ENCODE measurements at places on chromosomes 1 and 21. TPM values are rescaled to one million over a fixed set of nuclear protein-coding genes. Genes with fewer than 3 reads are reported as not detected.

Gene DOCK7
- 10.5 TPM for total RNA-seq

Gene INKA2
- total RNA-seq: 1.8 TPM

- no peak overlapping the region for H3K4me3 ChIP-seq
- no peak for DNase-seq
- H3K4me1 ChIP-seq: peaks cover 7% of the 10 kb centered on the region
Observed at GRCh38 chr1:237507005-237507404, 383.7 kb downstream of the ZP4 start.

GRCh38 chr1:3333903-3334302, 120.6 kb upstream of the ARHGEF16 start:
- no peaks in the 10 kb centered on the region for H3K4me1 ChIP-seq
- H3K4me3 ChIP-seq: no peak overlapping the region
- DNase-seq: no peak
- no peaks in the 10 kb centered on the region for H3K27me3 ChIP-seq
- no peak overlapping the region for H3K27ac ChIP-seq
- H3K36me3 ChIP-seq: no peaks in the 10 kb centered on the region

DNA sequence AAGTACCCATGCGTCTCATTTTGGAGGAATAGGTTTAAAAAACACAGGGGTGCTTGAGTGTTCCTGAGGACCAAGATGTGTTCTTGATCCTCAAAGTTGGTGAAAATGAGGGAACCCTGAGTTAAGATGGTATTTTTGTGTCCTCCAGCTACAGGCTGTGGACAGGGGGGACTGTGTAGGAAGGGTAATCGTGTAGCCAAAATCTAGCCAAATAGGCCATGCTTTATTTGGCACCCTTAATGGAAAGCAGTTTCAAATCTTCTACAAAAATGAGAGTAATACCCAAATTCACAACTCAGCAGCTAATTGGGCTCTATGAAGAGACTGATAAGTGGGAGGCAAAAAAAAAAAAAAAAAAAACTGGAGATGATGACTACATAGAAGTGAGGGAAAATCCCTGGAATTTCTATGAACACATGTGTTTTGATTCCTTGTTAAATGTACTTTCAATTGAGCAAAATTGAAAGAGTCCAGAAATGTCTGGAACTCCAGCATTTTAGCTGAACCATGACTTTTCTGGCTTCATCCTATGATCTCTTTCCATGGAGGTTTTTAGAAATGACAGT, 470 bp downstream of the HSD11B1 start:
- H3K4me1 ChIP-seq: no peaks in the 10 kb centered on the region
- H3K27me3 ChIP-seq: no peaks in the 10 kb centered on the region
- no peak for DNase-seq
- H3K36me3 ChIP-seq: no peaks in the 10 kb centered on the region
- H3K4me3 ChIP-seq: no peak overlapping the region

- H3K27me3 ChIP-seq: no peaks in the 10 kb centered on the region
- DNase-seq: no peak
Observed at GRCh38 chr21:38181096-38181495, 75.7 kb upstream of the KCNJ15 start.

- no peak overlapping the region for H3K4me3 ChIP-seq
- H3K36me3 ChIP-seq: peaks cover 4% of the 10 kb centered on the region
- H3K27me3 ChIP-seq: no peaks in the 10 kb centered on the region
- H3K27ac ChIP-seq: peak overlapping the region; percentile 84
Observed at GRCh38 chr1:16204634-16205333, 7.7 kb downstream of the ARHGEF19 start.

DNA sequence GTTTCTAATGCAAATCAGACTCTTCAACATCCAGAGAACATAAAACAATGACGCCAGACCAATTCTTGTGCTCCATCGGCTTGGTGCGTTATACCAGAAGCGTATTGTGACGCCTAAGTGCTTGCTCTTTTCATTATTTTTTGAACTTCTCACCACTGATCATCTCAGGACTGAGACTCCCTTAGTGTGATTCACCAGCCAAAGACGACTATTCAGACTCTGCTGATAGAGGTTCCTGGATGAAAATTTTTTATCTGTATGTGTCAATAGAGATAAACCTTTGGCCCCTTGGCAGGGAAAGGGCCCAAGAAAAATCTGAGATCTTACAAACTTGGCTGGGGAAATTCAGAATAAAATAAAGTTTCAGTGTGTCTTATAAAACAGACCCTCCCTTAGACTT, 856 bp upstream of the GREM2 start:
- no peak overlapping the region for H3K4me3 ChIP-seq
- H3K27ac ChIP-seq: no peak overlapping the region
- DNase-seq: no peak
- no peaks in the 10 kb centered on the region for H3K27me3 ChIP-seq
- H3K4me1 ChIP-seq: peaks cover 17% of the 10 kb centered on the region

DNA sequence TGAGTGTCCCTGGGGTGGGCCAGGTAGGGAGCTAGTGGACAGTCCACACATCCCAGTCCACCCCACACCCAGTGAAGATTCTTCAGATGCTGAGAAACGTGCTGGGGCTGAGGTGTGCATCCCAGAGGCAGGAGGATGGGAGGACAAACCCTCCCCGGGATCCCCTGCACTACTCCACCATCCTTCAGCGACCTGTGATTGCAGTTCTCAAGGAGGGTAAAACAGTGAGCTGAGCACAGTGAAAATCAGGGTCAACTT, 51.0 kb downstream of the ELK4 start:
- H3K27ac ChIP-seq: no peak overlapping the region
- H3K36me3 ChIP-seq: no peaks in the 10 kb centered on the region
- no peak overlapping the region for H3K4me3 ChIP-seq
- no peak for DNase-seq
- H3K27me3 ChIP-seq: peaks cover 4% of the 10 kb centered on the region

GRCh38 chr1:21885236-21886037, 51.7 kb downstream of the HSPG2 start:
- H3K36me3 ChIP-seq: no peaks in the 10 kb centered on the region
- no peaks in the 10 kb centered on the region for H3K27me3 ChIP-seq
- H3K4me3 ChIP-seq: no peak overlapping the region
- no peak overlapping the region for H3K27ac ChIP-seq

- no peaks in the 10 kb centered on the region for H3K27me3 ChIP-seq
- no peak overlapping the region for H3K4me3 ChIP-seq
- H3K4me1 ChIP-seq: peaks cover 5% of the 10 kb centered on the region
- H3K27ac ChIP-seq: no peak overlapping the region
- peak; percentile 38 for DNase-seq
Observed at GRCh38 chr1:39091845-39092645, 65.9 kb downstream of the NDUFS5 start.

DNA sequence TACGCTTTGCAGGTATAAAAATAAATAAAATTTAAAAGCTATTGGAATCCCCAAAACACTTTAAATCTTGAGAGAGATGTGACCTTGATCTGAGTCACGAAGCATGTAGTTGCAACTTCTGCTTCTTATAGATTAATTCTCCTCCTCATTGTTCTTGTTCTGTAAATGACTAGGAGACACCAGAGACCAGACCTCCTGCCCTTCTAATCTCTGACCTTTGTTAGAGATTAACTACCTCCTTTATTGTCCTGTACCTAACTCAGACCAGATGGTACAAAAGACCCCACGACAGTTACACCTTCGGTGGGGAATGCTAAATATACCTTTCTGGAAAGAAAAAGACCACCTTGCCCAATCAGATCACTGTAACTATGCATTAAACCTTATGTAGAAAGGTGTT, 76.9 kb upstream of the NEK2 start:
- H3K4me3 ChIP-seq: no peak overlapping the region
- DNase-seq: no peak
- H3K4me1 ChIP-seq: no peaks in the 10 kb centered on the region
- H3K36me3 ChIP-seq: peaks cover 11% of the 10 kb centered on the region
